ENCODE measurements at places on chromosomes 3 and 15. TPM values are rescaled to one million over a fixed set of nuclear protein-coding genes. Genes with fewer than 3 reads are reported as not detected.

Gene CHRD
- polyA plus RNA-seq = not detected

GRCh38 chr3:33442190-33442589, 2.0 kb upstream of the UBP1 start:
- H3K36me3 ChIP-seq = no peaks in the 10 kb centered on the region
- H3K27me3 ChIP-seq = no peaks in the 10 kb centered on the region
- H3K27ac ChIP-seq = peak overlapping the region; percentile 98
- peaks cover 33% of the 10 kb centered on the region for H3K4me1 ChIP-seq

DNA sequence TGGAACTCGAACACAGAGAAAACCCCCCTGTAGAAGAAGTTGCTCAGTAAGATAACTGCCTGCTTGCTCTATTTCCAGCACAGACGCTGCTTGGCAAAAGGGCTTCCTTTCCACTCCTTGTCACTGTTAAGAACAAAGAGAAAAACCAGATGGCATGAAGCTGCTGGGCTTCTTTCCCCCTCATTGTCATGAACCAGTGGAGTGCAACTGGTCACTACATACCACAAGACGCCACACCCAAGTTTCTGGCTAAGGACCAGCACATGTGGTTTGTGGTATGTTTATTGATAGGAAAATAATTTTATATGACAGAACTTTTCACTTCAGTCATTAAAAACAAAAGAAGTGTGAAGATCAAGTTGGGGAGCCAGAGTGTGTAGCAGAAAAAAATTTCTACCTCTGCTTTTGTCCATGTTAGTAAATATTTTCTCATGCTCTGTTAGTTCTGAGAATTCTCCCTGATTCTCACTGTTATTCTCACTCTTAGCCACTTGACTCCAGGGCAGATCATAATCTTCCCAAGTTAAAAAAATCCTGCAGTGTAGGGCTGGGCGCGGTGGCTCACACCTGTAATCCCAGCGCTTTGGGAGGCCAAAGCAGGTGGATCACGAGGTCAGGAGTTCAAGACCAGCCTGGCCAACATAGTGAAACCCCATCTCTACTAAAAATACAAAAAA, 37.9 kb downstream of the CLK3 start:
- H3K36me3 ChIP-seq = peaks cover 32% of the 10 kb centered on the region
- no peak overlapping the region for H3K27ac ChIP-seq
- H3K27me3 ChIP-seq = no peaks in the 10 kb centered on the region
- no peak overlapping the region for H3K4me3 ChIP-seq
- no peaks in the 10 kb centered on the region for H3K4me1 ChIP-seq

DNA sequence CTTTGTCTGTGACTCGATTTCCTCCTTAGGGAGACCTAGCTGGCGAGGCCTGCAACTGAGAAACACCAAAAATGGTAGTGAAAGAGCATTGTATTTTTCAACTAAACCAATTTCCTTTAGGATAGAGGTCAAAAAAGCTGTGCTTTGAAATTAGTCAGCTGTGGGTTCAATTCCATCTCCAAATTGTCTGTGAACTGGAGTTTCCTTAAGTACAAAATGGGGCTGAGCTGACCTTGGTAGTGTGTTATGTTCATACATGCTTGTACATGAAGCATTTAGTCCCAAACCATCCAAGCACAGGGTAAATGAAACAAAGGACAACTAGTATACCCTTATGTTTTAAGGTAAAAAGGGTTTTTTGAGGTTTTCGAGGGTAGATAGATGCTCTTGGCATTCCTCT, 99.3 kb downstream of the RARB start:
- no peak overlapping the region for H3K4me3 ChIP-seq
- no peaks in the 10 kb centered on the region for H3K36me3 ChIP-seq
- no peak overlapping the region for H3K27ac ChIP-seq
- no peaks in the 10 kb centered on the region for H3K27me3 ChIP-seq

DNA sequence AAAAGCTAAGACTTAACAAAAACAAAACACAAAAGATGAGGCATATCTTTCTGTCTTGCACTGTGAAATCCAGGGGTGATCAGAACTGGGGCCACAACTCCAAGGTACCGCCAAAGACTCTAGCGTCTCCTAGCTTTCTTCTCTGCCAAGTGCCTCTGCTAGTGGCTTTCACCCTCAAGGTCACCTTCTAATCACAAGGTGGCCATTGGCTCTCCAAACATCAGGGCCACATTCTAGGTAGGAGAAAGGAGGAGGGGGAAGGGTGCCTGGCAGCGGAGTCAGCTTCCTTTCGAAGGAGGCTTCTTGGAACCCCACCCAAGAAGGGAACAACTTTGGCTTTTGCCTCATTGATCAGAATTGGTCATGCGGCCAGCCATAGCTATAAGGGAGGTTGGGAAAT, 168.8 kb upstream of the SMAD3 start:
- H3K4me1 ChIP-seq = no peaks in the 10 kb centered on the region
- no peaks in the 10 kb centered on the region for H3K36me3 ChIP-seq
- no peak for DNase-seq
- H3K4me3 ChIP-seq = no peak overlapping the region

Measured in CD4-positive, CD25-positive, alpha-beta regulatory T cell (primary cell).